Activated naive CD4-positive, alpha-beta T cell treated with anti-CD3 and anti-CD28 coated beads for 36 hours (primary cell): ENCODE measurements at places on chromosomes 7 and 10.
A peak's percentile ranks its signal among the peaks of the same experiment; 100 is the strongest.

GRCh38 chr7:47335557-47336471 is 246.1 kb downstream of the TNS3 start:
- DNase-seq = no peak

GRCh38 chr7:5652118-5652517 is 129.3 kb downstream of the RNF216 start:
- DNase-seq = no peak

DNA sequence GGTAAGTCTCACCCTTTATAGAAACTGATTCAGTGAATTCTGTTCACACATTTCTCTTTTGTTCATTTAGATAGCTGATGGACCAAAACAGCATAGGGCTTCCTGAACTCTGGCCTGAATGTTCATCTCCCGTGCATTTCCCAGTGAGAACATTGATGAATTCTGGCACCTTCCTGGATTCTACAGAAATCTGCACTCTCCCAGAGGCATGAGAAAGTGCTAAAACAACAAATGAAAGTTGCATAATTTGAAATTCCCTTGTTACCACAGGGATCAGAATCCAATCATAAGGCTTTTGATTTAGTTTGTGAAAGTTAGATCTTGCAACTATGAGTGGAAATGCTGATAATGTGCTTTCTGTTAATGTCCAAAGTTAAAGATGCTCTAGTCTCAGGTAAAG is 29.7 kb upstream of the SCIN start:
- DNase-seq = no peak

DNA sequence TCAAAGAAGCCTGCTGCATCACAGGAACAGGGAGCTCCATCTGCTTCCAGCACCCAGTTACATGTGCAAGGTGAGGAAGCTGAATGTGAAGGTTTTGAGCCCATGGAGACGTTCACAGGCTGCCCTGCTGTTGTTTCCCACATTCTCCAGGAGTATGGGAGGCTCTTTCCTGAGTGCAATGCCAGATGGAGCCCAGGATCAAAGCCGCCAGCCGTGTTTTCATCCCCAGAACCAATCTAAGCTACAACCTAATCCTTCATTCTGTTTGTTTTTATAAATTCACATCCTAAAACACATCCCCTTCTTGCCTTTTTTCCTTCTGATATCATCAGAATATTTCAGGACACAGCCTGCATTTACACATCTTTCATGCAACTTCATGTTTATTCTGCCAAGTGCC is 98.9 kb upstream of the PRR15 start:
- DNase-seq = no peak

DNA sequence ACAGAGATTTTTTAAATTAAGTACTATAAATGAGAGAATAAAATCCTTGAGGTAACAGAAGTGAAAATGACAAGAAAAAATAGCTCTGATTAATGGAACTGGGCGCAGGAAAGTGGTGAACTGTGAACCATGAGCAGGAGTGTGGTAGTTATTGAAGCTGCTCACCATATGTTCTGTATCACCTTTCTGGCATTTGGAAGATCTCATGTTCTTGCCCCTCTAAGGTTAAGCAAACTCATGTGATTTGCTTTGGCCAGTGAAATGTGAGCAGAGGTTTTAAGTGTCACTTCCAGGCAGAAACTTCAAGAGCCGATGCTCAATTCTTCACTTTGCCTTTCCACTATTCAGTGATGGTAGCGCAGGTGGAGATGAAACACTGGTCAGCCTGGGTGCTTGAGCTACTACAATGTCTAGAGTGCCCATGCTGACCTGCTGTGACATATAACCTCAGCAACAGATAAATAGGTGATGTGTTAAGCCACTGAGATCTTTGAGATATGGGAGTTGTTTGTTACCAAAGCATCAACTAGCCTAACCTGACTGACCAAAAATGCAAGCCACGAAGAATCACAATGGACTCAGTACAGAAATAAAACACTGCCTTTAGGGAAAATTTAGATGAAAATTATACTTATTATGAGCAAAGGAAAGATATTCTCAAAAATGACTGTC is 18.4 kb downstream of the MTPAP start:
- no peak for DNase-seq

DNA sequence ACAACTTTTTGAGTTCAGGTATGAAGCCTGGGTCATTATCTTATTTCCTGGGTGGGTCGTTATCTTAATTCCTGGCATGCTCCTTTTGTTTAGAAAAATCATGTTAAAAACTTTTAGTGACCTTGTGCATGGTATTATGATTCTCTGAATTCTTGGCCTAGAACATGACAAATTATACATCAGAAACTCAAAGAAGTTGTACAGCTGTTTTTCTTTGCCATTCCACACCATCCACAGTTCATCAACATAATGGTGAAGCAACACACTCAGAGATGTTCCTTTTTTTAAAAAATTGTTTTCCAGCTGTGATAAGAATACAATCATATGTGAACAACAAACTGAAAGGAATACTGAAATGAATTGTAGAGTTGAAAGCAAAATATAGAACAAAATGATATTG is 149.2 kb upstream of the SEMA3D start:
- no peak for DNase-seq

GRCh38 chr10:23493711-23494110 is 54.8 kb downstream of the OTUD1 start:
- DNase-seq = no peak

DNA sequence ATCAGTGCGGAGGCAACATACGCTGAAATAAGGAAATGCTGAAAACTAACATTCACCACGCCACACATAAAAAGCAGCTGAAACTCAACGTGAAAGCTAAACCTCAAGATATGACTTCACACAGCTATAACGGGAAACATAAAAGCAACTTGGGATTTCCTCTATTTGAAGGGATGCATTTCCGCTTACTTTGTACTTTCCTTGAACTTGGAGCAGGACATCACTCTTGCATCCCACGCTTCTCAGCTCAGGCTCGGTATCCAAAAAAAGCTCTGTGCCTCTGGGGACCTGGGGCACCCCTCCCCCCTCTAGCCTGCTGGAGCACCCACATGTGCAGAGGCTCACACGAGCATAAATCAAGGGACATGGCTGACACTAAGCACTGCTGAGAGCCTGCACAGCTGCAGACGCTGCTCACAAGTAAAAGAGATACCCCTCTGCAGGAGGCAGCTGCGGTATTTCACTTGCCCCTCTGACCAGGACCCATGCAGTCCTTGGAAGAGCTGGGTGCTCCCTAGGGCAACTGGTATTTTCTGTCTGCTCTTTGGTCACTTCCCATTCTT is 34.2 kb downstream of the PARD3 start:
- peak; percentile 9 for DNase-seq

GRCh38 chr10:20166096-20166675 is 350.0 kb downstream of the PLXDC2 start:
- no peak for DNase-seq
